ENCODE measurements at places on chromosomes 3 and 15.

DNA sequence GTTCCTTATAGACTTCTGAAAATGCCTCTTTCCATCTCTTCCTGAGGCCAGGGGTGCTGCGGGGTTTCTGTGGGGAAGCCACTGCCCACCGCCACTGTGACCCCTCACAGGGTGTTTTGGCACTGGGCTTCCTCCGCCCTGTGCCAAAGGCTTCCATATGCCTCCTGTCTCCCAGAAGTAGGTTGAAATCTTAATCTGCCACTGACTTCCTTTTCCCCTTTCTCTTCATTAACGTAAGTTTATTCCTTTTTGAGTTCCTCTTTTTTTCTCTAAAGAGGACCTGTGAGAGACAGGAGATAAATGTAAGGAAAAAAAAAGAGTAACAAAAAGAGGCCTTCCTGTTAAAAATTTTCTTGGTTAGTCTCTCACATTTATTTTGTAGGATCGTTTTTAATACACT is 220.5 kb downstream of the CTNNB1 start:
- DNase-seq, result no peak

DNA sequence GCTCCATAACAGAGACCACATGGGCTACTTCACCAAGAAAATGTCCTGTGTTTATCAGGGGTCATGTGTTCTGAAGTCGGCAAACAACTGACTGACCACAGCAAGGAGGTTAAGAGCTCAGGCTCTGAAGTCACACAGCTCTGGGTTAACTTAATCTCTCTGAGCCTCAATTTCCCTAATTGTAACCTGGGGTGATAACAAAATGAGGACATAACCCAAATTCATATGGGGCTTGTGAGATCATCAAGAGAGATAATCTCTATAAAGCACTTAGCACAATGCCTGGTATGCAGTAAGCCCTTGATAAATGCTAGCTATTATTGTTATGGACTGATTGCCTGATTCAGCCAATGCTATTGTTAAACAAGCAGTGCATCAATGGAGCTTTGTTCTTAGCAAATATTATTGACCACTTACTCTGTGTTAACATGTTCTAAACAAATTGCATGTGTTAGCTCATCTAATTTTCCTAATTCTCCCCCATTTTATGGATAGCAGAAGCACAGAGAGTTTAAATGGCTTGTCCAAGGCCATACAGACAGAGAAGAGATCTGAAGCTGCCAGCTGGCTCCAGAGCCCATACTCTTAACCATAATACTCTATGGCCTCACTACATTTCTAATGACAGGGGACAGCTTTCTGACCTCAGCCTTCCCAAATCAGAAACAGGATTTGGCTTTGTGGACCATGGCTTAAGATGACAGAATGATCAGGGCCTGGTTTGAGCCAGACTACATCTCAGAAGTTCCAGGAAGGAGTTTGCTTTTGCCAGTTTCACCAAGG is 78.3 kb downstream of the SHQ1 start:
- DNase-seq, result no peak

DNA sequence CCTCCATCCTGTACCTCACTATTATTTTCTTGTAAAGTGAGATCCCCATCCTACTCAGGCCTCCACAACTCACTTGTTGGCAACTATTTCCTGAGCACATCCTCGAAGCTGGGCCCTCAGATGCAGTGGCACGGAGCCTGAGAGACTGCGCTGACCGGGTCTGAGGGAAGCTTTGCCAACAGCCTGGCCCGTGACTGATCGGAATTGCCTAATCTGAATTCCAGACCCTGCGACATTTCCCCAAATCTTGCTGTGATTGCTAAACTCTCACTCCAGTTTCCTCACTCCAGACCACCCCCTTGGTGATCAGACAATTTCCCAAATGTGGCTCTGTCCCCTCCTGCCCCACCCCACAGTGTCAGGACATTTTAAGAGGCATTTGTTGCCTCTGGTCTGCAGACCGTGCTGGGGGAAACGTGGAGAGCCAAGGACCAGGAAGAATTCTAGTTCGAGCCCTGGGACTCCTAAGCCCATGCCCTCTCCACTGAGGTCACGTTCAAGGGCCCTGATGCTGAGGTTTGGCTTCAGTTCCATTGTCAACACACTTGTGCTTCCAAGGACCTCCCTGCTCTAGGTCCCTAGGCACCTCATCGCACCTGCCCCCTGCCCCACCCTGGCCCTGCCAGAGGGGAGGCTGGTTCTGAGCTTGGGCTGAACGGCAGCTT is 22.8 kb downstream of the KLHL25 start:
- DNase-seq, result no peak

DNA sequence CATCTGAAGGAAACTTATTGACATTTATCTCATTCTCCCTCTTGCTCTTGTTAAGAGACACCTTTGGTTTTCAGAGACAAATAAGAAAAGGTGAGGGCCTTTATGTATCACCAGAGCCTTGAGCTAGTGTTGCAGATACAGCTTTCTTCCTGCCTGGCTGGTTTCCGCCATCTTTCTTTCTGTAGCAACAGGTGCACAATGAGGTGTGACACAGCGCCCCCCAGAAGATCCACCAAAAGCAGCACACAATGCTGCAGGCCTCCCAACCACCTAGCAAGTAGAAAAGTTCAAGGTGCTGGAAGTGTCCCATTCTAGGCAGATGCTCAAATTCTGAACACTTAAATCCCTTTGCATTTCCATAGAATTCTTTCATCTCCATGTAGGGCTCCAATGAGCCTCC is 106.6 kb downstream of the FOXP1 start:
- no peak for DNase-seq

- no peak for DNase-seq
Observed at GRCh38 chr3:122555275-122556071, 8.6 kb downstream of the PARP9 start.

DNA sequence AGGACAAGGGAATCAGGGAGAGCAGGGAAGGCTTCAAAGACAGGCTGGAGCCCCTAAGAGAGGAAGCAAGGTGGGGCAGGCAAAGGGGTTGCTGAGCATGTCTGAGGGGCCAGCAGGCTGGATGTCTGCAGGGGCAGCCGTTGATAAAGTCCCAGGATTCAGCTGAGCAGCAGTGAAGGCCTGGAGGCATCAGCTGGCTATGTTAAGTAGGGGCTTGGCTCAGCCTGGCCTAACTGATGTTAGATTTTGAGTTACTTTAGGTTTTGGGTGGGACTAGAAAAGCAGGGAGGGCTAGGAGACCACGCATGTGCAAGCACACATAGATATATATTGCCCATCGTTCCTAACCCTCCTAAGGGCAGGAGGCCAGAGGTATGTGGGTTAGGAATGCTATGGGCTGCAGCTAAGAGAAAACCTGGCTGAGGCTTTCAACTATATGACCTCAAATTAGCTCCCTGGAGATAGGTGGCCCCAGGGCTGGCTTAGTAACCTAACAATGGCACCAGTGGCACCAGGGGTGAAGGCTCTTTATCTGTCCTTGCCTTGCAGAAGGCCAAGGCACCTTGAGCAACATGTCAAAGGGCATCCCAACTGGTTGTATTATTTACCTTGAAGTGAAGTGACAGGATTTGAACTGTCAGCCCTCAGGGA is 331.5 kb upstream of the CTDSPL start:
- DNase-seq, result no peak

DNA sequence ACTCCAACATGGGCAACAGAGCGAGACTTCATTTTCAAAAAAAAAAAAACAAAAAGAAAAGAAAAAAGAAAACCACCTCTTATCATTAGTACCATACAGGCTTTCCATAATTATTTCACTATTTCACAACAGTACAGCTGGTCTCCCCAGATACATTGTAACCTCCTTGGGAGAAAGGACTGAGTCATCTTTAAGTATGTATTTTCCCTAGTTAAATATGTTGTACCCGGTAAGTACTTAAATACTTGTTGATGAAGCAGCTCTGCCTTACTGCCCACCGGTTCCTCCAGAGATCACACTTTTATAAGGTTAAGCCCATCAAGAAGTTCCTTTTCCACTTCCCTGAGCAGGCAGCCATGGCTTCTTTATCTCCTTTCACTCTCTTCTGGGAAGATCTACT is 789.5 kb upstream of the CFAP20DC start:
- no peak for DNase-seq

- no peak for DNase-seq
Observed at GRCh38 chr3:60364475-60364874, 886.8 kb downstream of the FHIT start.
